SK-N-DZ (cell line): ENCODE measurements at places on chromosomes 5 and 9.

DNA sequence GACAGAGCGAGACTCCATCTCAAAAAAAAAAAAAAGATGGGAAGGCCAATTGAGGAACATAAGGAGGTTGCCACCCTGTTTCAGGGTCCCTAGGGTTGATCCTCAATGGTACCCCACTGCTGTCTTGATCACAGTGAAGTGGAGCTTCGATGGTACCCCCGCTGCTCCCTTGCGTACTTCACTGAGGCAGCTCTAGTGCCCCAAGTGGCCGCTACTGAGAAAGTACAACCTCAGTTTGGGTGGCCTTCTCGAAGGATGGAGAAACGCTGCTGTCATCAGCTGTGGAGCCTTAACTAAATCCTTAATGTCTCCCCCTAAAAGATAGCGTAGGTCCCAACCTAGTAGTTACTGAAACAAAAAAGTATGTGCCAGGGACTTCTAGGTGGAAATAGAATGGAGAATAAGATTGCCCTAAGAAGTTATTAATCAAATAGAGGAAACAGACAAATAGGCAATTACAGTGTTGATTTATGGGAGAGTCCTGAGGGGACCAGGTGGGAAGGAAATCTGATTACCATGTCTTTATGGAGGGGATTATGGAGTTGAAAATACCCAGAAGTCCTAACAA, 6.3 kb downstream of the TESK1 start:
- DNase-seq: peak; percentile 60

DNA sequence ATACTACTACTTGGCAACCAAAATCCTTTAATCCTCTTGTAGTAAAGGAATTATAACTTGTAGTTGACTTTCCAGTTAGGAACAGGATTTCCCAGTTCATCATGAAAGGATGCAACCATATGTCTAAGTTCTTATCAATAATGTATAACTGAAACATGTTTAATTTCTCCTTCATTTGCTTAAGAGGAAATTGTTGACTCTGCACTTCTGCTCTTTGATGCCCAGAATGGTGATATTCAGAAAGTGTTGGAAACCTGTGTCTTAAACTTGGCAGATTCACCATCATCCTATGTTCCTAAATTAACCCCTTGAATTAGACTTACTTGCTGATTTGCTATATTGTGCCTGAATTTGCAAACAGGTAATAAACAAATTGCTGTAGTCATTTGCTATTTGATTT, 201.5 kb downstream of the PTPRD start:
- no peak for DNase-seq

DNA sequence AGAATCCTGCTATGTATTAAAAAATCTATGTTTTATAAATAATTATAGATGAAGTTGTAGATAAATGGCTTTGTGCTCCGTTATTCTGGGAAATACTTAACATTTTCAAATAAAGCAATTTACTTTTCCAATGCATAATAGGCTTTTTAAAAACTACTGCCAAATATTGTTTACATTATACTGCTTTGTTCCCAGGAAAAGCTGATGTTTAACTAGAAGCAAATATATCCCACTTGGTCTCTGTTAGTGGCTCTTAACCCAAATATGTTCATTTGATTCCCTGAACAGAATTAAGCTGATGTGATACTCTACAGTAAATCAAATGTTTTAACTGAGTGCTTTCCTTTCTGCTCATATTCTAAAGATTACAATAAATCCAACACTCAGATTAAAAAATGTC, 326.3 kb downstream of the SLCO4C1 start:
- no peak for DNase-seq

DNA sequence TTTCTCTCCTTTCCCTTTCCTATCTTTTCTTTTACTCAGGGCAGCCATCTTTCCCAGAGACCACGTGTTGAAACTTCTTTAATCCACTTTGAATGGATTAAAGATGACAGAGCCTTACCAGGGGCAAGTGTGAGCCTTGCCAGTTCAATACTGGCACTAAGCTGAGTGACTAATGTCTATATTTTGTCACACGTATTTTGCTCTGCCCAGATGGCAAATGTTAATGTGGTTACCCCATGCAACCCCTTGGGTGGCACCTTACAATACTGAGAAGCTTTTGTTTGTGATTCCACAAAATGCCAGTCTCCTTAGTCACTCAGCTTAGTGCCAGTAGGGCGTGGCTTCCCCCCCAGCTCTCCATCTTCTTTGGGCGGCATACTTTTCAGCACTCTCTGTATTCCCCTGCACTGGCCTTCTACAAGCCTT, 24.8 kb downstream of the ANXA1 start:
- no peak for DNase-seq

DNA sequence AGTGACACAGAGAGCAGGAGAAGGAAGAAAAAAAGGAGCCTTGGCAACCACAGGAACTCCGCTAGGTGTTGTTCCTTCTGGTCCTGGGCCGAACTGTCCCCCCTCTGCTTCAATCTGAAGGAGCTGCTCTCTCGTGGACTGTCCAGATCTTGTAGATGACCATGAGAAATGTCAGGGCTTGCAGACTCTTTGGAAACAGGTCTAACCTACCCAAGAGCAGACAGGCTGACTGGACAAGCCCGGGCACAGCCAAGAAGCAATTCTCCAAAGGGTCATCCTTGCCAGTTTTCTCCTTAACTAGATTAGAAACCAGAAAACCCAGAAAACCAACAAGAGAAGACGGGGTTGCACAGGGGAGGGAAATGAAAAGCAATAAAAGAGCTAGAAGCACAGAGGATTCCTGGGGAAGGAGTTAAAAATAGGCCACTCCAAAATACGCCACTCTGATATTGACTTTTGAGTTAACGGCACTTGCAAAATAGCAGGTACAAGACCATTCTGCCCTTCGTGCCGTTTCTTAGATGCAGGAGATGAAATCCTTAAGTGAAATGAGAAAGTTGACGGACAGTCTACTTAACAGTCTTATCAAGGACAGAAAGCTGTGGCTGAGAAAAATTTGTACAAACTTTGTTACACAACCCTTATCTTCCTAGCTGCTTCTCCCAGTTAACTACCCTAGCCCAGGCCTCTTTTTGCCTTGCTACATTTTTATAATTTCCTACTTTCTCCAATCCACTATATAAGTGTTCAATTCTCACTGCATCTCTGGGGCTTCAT, 5.8 kb downstream of the GCNT4 start:
- DNase-seq: no peak

GRCh38 chr5:130568791-130569190, 596.3 kb downstream of the HINT1 start:
- DNase-seq: no peak
